Activated CD4-positive, CD25-positive, alpha-beta regulatory T cell (primary cell): ENCODE measurements at places on chromosomes 3 and 15.
A peak's percentile ranks its signal among the peaks of the same experiment; 100 is the strongest.

DNA sequence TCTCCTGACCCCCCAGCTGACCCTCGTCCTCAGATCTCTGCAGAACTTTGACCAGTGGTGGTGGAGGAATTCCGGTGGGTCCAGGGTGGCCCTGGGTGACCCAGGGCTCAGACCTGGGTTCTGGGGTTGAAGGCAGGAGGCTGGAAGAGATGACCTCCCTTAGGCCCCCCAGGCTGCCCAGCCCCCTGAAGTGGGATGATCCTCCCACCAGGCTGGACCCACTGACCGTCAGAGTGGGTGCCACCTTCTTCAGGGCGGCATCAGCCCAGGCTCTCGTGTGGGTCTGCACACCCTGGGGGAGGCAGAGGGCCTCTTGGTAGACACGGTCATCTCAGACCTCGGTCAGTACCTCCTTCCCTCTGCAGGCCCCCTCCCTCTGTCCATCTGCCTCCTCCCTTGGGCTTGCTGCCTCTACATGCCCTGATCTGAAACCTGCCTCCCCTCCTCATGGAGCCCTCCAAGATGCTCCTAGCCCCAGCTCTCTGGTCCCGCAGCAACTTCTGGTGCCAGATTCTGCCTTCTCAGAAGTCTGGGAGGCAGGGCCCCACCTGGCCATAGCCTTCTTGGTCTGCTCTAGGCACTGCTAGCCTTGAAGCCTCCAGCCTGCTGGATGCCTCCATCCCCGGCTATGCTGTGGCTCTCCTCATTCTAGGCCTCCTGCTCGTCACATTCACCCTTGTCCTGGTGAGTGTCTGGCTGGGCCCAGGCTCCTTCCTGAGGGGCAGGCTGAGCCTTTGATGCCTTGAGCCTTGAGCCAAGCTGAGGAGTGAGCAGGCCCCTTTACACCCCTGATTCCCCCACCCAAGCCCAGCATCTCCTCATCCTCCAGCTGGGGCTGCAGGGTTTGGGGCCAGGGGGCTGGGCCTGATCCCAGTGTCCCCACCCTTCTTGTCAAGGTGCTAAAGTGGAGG is 49.1 kb upstream of the CSPG4 start:
- DNase-seq, result no peak

- DNase-seq, result no peak
Observed at GRCh38 chr15:77040673-77041072, 30.2 kb downstream of the TSPAN3 start.

GRCh38 chr3:72338942-72339669 is 509.1 kb downstream of the SHQ1 start:
- DNase-seq, result no peak

- DNase-seq, result no peak
Observed at GRCh38 chr3:54159917-54160316, 37.6 kb downstream of the CACNA2D3 start.

GRCh38 chr3:125141596-125142419 is 70.7 kb downstream of the SLC12A8 start:
- DNase-seq, result peak; percentile 26

DNA sequence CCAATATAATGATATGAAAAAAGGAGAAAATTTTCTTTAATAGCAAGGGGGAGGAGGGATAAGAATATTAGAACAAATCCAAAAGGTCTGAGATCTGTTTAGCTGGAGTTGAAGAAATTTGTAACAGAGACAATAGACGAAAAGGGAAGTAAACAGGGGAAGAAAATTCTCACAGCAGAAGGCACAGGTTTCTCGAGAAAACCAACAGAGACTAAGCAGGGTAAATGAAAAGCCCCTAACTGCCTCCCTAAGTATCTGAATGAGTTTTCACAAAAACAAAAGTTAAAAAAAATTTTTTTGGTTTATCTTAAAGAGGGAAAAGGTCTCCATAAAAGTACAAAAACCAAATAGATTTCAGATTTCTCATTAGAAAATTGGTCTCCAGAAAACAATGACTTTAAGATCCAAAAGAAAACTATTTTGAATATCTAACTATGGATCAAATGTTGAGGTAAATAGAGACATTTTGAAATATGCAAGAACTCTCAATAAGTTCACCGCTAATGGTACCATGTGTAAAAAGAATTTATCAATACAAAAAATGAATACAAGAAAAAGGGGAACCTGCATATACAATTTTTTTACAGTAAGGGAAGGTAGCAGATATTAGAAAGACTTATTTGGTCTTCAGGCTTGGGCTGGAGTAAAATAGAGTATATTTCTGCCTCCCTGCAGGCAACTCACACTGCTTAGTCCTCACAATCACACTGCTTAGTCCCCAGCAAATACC is 23.9 kb upstream of the NEK10 start:
- DNase-seq, result no peak

GRCh38 chr3:162014284-162014683 is 517.7 kb downstream of the OTOL1 start:
- no peak for DNase-seq

- DNase-seq, result no peak
Observed at GRCh38 chr15:78740904-78741274, 70.4 kb downstream of the ADAMTS7 start.

GRCh38 chr15:69834761-69835160 is 263.0 kb downstream of the TLE3 start:
- no peak for DNase-seq

- DNase-seq, result no peak
Observed at GRCh38 chr3:41690766-41691563, 270.9 kb downstream of the ULK4 start.

DNA sequence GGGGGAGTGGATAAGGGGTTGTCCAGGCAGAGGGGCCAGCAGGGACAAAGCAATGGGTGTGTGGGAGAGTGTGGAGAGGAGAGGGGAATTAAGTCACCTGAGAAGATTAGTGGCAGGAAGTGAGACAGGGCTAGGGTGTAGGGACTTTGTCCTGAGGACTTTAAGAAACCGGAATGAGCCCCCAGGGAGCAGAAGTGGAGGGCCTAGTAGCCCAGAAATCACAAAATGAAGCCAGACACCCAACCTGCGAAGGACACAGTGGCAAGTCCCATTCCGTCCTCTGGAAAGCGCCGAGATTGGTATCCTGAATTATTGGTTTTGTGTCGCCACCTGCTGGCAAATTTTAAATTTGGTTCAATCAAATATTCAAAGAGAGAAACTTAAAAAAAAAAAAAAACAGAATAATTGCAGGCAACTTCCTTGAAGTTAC is 78.0 kb upstream of the SLC25A36 start:
- no peak for DNase-seq

DNA sequence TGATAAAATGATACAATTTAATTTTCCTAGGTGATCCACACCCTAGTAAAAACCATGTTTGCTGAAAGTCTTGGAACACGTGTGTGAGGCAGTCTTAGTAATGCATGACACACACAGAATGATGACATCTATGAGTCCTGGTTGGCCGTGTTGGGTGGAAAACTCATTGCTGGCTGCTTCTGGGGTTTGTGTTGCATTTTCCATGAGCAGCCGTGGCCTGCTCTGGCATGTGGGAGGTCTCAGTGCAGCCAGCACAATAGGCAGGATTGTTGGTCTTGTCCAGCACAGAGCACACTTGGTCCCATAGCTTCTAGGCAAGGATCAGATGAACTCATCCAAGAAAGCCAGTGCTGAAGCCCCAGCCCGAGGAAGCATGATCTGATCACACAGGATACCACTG is 172.8 kb upstream of the UBE3A start:
- DNase-seq, result no peak

- DNase-seq, result no peak
Observed at GRCh38 chr3:38404286-38404685, 49.4 kb upstream of the ACVR2B start.
